Omental fat pad (tissue), 4 donors: ENCODE measurements at places on chromosomes 1 and 21.

DNA sequence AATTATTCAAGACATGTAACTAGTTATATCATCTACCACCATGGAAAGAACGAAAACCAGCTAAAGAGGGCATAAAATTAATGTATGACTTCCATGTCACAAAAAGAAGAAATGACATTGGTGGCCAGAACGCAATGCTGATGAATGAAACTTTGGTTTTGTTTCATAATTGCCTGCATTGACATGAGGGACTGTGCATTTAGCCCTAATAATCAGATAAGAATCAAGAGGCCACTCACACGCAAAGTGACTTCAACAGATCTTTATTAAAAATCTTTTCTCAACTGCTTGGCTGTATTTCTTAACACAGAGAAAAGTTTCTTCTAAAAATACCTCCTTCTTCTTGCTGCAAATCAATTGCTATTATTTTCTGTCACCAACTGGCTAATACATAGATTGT lies 184.7 kb upstream of the RUNX1 start:
- no peak for DNase-seq

- DNase-seq = no peak
These were observed 26.5 kb downstream of the TMCO1 start for GRCh38 chr1:165742194-165742593.

- DNase-seq = no peak
These were observed 138.6 kb upstream of the EDN2 start for GRCh38 chr1:41622859-41623732.

DNA sequence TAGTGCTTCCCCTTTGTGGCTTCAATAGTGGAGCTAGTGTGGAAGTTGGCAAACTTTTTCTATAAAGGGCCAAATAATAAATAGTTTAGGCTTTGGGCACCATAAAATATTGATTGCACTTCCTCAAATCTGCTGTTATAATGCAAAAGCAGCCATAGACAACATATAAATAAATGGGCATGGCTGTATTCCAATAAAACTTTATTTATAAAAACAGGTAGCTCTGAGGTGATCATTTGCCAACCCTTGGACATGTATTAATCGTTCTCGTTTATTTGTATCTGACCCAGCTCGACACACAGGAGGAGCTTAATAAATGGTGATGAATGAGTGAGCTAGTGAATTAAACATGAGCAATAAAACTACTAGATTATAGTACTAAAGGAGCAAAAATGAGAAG lies 13.3 kb downstream of the KAZN start:
- no peak for DNase-seq

GRCh38 chr1:213779228-213779627 lies 208.5 kb upstream of the PROX1 start:
- DNase-seq = no peak
